Keratinocyte (primary cell): ENCODE measurements at places on chromosomes 6 and 20. TPM values are rescaled to one million over a fixed set of nuclear protein-coding genes. Genes with fewer than 3 reads are reported as not detected.

Gene TTK
- 2.0 to 15.3 TPM (median 7.9 TPM) in 3 replicates for polyA plus RNA-seq

Gene TMEM244
- polyA plus RNA-seq: 0.12 TPM in 1 of 3 replicates, not detected in the others

Gene C6orf15
- 0.08 to 0.35 TPM (median 0.30 TPM) in 3 replicates for polyA plus RNA-seq

Gene TRERF1
- polyA plus RNA-seq: 3.2 to 4.8 TPM (median 4.5 TPM) in 3 replicates

Gene TMC2
- polyA plus RNA-seq: not detected in 3 replicates

Gene SLC16A10
- 0.10 TPM in 1 of 3 replicates, not detected in the others for polyA plus RNA-seq

Gene SLPI
- 203 to 395 TPM (median 262 TPM) in 3 replicates for polyA plus RNA-seq

Gene VPS52
- polyA plus RNA-seq: 36.2 to 48.7 TPM (median 40.6 TPM) in 3 replicates

Gene FHL5
- not detected in 3 replicates for polyA plus RNA-seq

Gene ZSCAN12
- 2.5 to 4.0 TPM (median 2.7 TPM) in 3 replicates for polyA plus RNA-seq

Gene DEFB113
- polyA plus RNA-seq: not detected in 3 replicates

Gene DDAH2
- 3.0 to 6.7 TPM (median 3.1 TPM) in 3 replicates for polyA plus RNA-seq

Gene MOG
- not detected in 3 replicates for polyA plus RNA-seq

Gene SNX5
- 92.9 to 187 TPM (median 109 TPM) in 3 replicates for polyA plus RNA-seq

Gene CLIC5
- 0.09 TPM in 2 of 3 replicates, not detected in the other for polyA plus RNA-seq

Gene ZKSCAN8
- polyA plus RNA-seq: 5.4 to 6.4 TPM (median 5.7 TPM) in 3 replicates

Gene PRSS16
- 7.5 to 8.9 TPM (median 8.7 TPM) in 3 replicates for polyA plus RNA-seq

Gene ABHD16B
- polyA plus RNA-seq: not detected in 3 replicates

Gene ATF6B
- 30.4 to 51.2 TPM (median 37.9 TPM) in 3 replicates for polyA plus RNA-seq

Gene HLA-DPB1
- 0.13 to 0.26 TPM in 2 of 3 replicates, not detected in the other for polyA plus RNA-seq

Gene ERMARD
- 25.6 to 37.9 TPM (median 37.2 TPM) in 3 replicates for polyA plus RNA-seq

Gene AKAP12
- 0.27 to 2.9 TPM (median 0.56 TPM) in 3 replicates for polyA plus RNA-seq

Gene CTAGE9
- polyA plus RNA-seq: not detected in 3 replicates

Gene NKX2-4
- not detected in 3 replicates for polyA plus RNA-seq

Gene FGD2
- 0.03 to 0.13 TPM (median 0.08 TPM) in 3 replicates for polyA plus RNA-seq

Gene MCCD1
- not detected in 3 replicates for polyA plus RNA-seq

Gene CENPW
- polyA plus RNA-seq: 3.7 to 20.9 TPM (median 14.5 TPM) in 3 replicates

Gene PI16
- not detected in 3 replicates for polyA plus RNA-seq

Gene DYNLT2
- 0.17 to 0.58 TPM (median 0.21 TPM) in 3 replicates for polyA plus RNA-seq

Gene IL17F
- not detected in 3 replicates for polyA plus RNA-seq

Gene SRSF12
- 0.16 to 0.28 TPM (median 0.19 TPM) in 3 replicates for polyA plus RNA-seq

Gene TCP11
- not detected in 3 replicates for polyA plus RNA-seq

Gene TRIM31
- polyA plus RNA-seq: 0.06 TPM in 1 of 3 replicates, not detected in the others

Gene SLC2A10
- polyA plus RNA-seq: not detected in 3 replicates

Gene C20orf144
- 0.02 to 0.03 TPM in 2 of 3 replicates, not detected in the other for polyA plus RNA-seq

Gene MANEA
- 6.0 to 10.8 TPM (median 6.3 TPM) in 3 replicates for polyA plus RNA-seq

Gene PKHD1
- under 0.01 to 0.01 TPM (median 0.01 TPM) in 3 replicates for polyA plus RNA-seq

Gene TNFRSF6B
- polyA plus RNA-seq: 51.9 to 151 TPM (median 58.1 TPM) in 3 replicates

Gene SEMG1
- polyA plus RNA-seq: not detected in 3 replicates

Gene MAPK13
- 15.7 to 31.3 TPM (median 19.3 TPM) in 3 replicates for polyA plus RNA-seq

Gene SPTLC3
- 6.5 to 11.4 TPM (median 10.0 TPM) in 3 replicates for polyA plus RNA-seq

Gene EIF6
- 206 to 285 TPM (median 283 TPM) in 3 replicates for polyA plus RNA-seq

Gene OSBPL2
- polyA plus RNA-seq: 15.9 to 21.4 TPM (median 16.9 TPM) in 3 replicates

Gene HRH3
- polyA plus RNA-seq: not detected in 3 replicates

Gene SF3B5
- 199 to 345 TPM (median 226 TPM) in 3 replicates for polyA plus RNA-seq

Gene ADAM33
- polyA plus RNA-seq: not detected in 3 replicates

Gene RIPOR2
- 0.01 to 0.07 TPM (median 0.01 TPM) in 3 replicates for polyA plus RNA-seq
